ENCODE measurements at places on chromosomes 2 and 18.
A peak's percentile ranks its signal among the peaks of the same experiment; 100 is the strongest.

GRCh38 chr2:168895771-168896170 lies 5.3 kb upstream of the G6PC2 start:
- peaks cover 38% of the 10 kb centered on the region for H3K27me3 ChIP-seq
- H3K4me1 ChIP-seq = peaks cover 1% of the 10 kb centered on the region
- no peak overlapping the region for H3K4me3 ChIP-seq
- H3K36me3 ChIP-seq = no peaks in the 10 kb centered on the region

DNA sequence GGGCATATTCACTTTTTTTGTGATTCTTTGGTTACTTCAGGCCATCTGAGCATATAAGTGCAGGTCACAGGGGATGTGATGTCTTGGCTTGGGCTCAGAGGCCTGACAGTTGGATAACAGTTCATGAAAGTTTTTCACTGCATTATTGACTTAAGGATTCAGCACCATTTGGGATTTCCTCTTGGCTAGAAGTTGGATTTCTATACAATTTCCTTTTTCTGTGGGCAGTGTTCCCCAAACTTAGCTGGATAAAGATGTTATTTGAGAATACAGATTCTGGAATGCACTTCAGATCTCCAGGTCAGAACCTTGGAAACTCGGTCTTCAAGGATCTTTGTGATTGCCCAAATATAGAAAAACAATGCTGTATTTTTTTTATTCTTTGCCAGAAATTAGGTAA lies 78.0 kb downstream of the GALNT3 start:
- H3K4me3 ChIP-seq = no peak overlapping the region
- no peak for DNase-seq
- no peaks in the 10 kb centered on the region for H3K36me3 ChIP-seq
- H3K27ac ChIP-seq = no peak overlapping the region
- peaks cover 11% of the 10 kb centered on the region for H3K27me3 ChIP-seq

- no peaks in the 10 kb centered on the region for H3K4me1 ChIP-seq
- H3K36me3 ChIP-seq = no peaks in the 10 kb centered on the region
Observed at GRCh38 chr2:21198637-21199036, 74.9 kb downstream of the TDRD15 start.

DNA sequence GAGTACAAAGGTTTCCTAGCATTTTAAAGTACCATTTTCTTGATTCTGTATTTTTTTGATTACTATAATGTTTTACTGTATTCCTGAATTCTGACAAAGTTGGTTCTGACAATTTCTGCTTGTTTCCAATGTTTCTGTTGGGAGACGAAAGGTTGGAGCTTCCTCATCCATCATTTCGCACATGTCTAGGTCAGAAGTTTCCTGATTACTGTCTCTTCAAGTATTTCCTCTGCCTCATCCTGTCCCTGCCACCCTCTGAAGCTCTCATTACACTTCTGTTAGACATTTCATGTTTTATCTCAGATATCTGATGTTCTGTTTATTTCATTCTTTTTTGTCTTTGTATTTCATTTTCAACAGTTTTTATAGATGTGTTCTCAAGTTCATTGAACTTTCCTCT lies 895.8 kb downstream of the TSN start:
- no peak overlapping the region for H3K4me3 ChIP-seq
- DNase-seq = no peak
- H3K27me3 ChIP-seq = no peaks in the 10 kb centered on the region
- H3K27ac ChIP-seq = no peak overlapping the region
- H3K4me1 ChIP-seq = no peaks in the 10 kb centered on the region

- peaks cover 2% of the 10 kb centered on the region for H3K4me1 ChIP-seq
- no peak for DNase-seq
- H3K27ac ChIP-seq = no peak overlapping the region
- H3K4me3 ChIP-seq = no peak overlapping the region
- H3K36me3 ChIP-seq = no peaks in the 10 kb centered on the region
- no peaks in the 10 kb centered on the region for H3K27me3 ChIP-seq
Observed at GRCh38 chr2:113676623-113677266, 49.7 kb downstream of the RABL2A start.

DNA sequence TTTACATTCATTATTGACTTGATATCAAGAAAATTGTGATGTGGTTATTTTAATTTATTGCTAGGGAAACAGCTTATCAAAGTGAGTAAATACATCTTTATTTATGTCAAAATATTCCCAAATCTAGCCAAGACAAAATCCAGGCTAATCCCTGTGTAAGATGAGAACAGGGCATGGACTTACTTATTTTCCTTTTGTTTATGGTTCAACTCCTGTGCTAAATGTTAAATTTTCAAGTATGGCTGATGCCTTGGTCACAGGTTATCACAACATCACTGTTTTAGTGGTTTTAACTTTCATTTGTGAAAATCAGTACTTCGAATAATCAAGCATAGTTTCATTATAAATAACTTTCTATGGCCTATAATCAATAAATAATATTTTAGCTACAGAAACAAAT lies 657.0 kb upstream of the SYT4 start:
- DNase-seq = no peak
- no peaks in the 10 kb centered on the region for H3K36me3 ChIP-seq
- no peak overlapping the region for H3K4me3 ChIP-seq
- H3K27ac ChIP-seq = no peak overlapping the region
- no peaks in the 10 kb centered on the region for H3K27me3 ChIP-seq
- no peaks in the 10 kb centered on the region for H3K4me1 ChIP-seq

DNA sequence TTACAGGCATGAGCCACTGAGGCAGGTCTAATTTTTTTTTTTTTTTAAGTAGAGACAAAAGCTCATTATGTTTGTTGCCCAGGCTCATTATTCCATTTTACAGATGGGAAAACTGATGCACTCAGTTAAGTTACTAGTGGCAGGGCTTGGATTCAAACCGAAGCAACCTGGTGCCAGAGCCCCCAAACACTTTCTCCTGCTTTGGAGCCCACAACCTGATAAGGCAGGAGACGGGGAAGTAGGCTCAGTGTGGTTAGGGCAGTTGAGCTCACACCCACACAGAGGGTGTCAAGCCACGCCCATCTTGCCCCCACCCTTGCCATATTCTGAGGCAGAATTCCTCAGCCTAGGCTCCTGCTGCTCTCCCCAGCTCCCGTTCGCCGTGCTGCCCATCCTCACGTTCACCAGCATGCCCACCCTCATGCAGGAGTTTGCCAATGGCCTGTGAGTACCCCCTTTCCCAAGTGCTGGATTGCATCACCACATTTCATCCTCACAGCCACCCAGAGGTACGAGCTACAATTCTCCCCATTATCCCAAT lies 5.8 kb upstream of the CTDSP1 start:
- H3K4me3 ChIP-seq = no peak overlapping the region
- H3K36me3 ChIP-seq = no peaks in the 10 kb centered on the region
- H3K27me3 ChIP-seq = no peaks in the 10 kb centered on the region
- peak; percentile 61 for DNase-seq
- peaks cover 34% of the 10 kb centered on the region for H3K4me1 ChIP-seq

- no peak overlapping the region for H3K4me3 ChIP-seq
- no peaks in the 10 kb centered on the region for H3K4me1 ChIP-seq
- no peak overlapping the region for H3K27ac ChIP-seq
- DNase-seq = no peak
- H3K36me3 ChIP-seq = no peaks in the 10 kb centered on the region
Observed at GRCh38 chr2:2232167-2232566, 98.9 kb downstream of the MYT1L start.

- H3K36me3 ChIP-seq = no peaks in the 10 kb centered on the region
- no peak for DNase-seq
- no peak overlapping the region for H3K27ac ChIP-seq
- H3K27me3 ChIP-seq = no peaks in the 10 kb centered on the region
- no peaks in the 10 kb centered on the region for H3K4me1 ChIP-seq
- H3K4me3 ChIP-seq = no peak overlapping the region
Observed at GRCh38 chr2:189144700-189145211, 34.8 kb downstream of the COL5A2 start.

- H3K27me3 ChIP-seq = peaks cover 2% of the 10 kb centered on the region
- no peaks in the 10 kb centered on the region for H3K4me1 ChIP-seq
- no peak for DNase-seq
- H3K36me3 ChIP-seq = no peaks in the 10 kb centered on the region
- H3K27ac ChIP-seq = no peak overlapping the region
- H3K4me3 ChIP-seq = no peak overlapping the region
Observed at GRCh38 chr18:46560671-46561045, 96.4 kb downstream of the LOXHD1 start.

GRCh38 chr2:191539068-191539467 lies 138.9 kb upstream of the NABP1 start:
- no peak overlapping the region for H3K4me3 ChIP-seq
- no peak for DNase-seq
- peaks cover 7% of the 10 kb centered on the region for H3K27me3 ChIP-seq
- H3K36me3 ChIP-seq = no peaks in the 10 kb centered on the region
- no peak overlapping the region for H3K27ac ChIP-seq

DNA sequence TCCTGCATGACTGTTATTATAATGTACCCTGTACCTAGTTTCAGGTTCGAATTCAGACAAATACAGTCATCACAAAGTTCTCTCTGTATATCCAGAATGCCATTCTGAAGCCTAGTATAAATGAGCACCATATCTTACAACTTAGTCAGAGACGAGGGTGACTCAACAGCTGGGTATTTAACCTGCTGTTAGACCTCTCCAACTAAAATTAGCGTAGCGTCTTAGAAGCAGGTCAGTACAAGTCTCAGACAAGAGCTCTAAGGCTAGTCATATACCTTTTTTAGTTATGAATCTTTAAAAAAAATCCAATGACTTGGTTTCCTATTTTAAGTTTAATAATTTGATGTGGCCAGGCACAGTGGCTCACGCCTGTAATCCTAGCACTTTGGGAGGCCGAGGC lies 74.1 kb downstream of the CABYR start:
- no peak overlapping the region for H3K27ac ChIP-seq
- no peaks in the 10 kb centered on the region for H3K36me3 ChIP-seq
- peaks cover 28% of the 10 kb centered on the region for H3K27me3 ChIP-seq
- no peak overlapping the region for H3K4me3 ChIP-seq
- DNase-seq = no peak

DNA sequence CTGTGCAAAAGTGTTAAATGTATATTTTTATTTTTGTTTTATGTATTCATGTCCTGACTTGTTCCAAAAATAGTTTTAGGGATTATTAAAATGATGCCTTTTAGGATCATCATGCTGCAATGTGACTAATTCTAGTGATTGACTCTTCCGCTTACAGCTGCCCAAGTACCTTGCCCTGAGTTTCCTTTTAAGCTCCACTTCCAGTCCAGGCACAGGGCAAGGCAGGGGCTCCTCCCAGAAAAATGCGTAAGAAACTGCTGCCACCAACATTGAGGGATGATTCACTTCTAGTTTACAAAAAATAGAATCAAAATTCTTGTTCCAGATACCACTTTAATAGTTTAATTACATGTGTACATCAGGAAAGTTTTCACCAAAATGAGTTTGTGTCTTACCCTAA lies 116.4 kb downstream of the IRS1 start:
- no peak for DNase-seq
- peaks cover 9% of the 10 kb centered on the region for H3K27me3 ChIP-seq
- H3K4me1 ChIP-seq = peaks cover 2% of the 10 kb centered on the region
- H3K36me3 ChIP-seq = no peaks in the 10 kb centered on the region
- H3K27ac ChIP-seq = no peak overlapping the region

DNA sequence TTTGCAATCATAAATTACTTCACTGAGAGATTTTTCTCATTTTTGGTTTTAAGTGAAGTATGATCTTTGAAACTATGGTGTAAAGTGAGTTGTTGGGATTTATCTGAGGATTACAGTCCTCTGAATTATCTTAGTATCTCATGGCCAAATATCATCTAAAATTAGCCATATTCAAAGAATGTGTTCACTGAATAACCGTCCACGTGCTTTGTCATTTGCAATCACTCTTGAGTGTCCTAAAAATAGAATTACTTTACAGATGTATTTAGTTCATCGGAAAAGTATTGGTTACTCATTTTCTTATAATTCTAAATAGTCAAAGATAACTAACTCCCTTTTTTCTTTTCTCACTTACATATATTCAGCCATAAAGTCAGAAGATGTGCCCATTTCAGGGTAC lies 141.2 kb downstream of the RTN4 start:
- H3K27me3 ChIP-seq = no peaks in the 10 kb centered on the region
- H3K4me3 ChIP-seq = no peak overlapping the region
- no peaks in the 10 kb centered on the region for H3K36me3 ChIP-seq
- no peak overlapping the region for H3K27ac ChIP-seq

DNA sequence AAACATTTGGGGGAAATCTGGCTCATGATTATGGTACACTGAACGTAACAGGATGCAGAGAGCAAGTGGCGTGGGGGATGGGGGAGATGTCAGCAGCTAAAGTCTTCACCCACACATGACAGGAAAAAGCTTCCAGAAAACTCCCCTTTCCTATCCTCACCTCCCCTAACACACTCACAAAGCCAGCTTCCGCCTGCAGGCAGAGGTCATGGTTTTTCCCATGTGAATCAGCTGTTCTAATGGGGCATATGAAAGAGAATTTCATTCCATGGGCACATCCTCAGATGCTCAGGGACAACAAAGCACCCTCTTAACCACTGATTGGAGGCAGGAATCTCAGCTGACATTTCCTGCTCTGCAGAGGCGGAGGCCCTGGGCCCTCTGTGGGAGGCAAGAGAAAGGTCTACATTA lies 129.1 kb downstream of the TSN start:
- no peak overlapping the region for H3K27ac ChIP-seq
- H3K36me3 ChIP-seq = no peaks in the 10 kb centered on the region
- H3K4me3 ChIP-seq = no peak overlapping the region
- DNase-seq = no peak

GRCh38 chr2:213145715-213146242 lies 5.6 kb downstream of the IKZF2 start:
- peak overlapping the region; percentile 50 for H3K4me3 ChIP-seq
- H3K27me3 ChIP-seq = peaks cover 38% of the 10 kb centered on the region
- H3K36me3 ChIP-seq = peaks cover 6% of the 10 kb centered on the region

- H3K36me3 ChIP-seq = peaks cover 2% of the 10 kb centered on the region
- H3K4me1 ChIP-seq = peaks cover 27% of the 10 kb centered on the region
- DNase-seq = peak; percentile 78
- H3K27me3 ChIP-seq = no peaks in the 10 kb centered on the region
Observed at GRCh38 chr2:64819774-64820688, 166.3 kb upstream of the SERTAD2 start.

Data from activated CD8-positive, alpha-beta memory T cell treated with anti-CD3 and anti-CD28 coated beads, Interleukin-2, amount 10 ng/mL, durations not matched to agents 7 days and 5 days (primary cell).